Lower lobe of right lung (tissue), 2 donors: ENCODE measurements at places on chromosomes 12 and 14. TPM values are rescaled to one million over a fixed set of nuclear protein-coding genes. Genes with fewer than 3 reads are reported as not detected.

GRCh38 chr14:77681196-77682157 lies 26.3 kb downstream of the ALKBH1 start:
- peaks cover 7% of the 10 kb centered on the region for H3K4me1 ChIP-seq
- no peaks in the 10 kb centered on the region for H3K27me3 ChIP-seq
- peaks cover 56% of the 10 kb centered on the region for H3K36me3 ChIP-seq
- H3K4me3 ChIP-seq = no peak overlapping the region

DNA sequence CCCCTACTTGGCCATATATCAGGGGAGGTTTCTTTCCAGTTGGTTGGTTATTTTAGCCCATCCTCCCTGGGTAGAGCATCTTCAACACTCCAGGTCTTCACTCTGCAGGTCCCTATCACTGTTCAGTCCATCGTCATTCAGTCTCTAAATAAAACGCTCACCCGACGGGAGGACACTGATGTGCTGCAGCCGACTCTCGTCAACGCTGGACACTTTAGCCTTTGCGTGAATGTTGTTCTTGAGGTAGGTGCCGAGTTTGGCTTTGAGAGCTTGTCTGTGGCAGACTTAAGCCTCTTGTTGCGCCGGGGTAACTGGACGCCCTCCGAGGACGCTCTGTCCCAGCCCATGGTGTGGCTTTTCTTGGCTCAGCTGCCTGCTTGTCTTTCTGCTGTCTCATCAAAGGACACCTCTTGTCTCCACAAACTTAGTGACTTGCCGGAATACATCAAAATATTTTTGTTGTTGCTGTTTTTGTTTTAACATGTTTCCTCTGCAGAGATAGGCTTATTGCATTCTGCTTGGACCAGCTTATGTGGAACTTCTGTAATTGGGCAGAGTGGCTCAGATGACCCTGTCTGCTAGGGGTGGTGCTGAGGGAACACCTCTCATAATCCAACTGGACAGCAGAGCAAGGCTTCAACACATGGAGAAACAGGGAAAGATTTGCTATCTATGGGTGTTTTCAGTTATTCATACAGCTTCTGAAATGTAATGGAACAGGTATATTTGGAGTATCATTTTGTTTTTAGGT lies 26.5 kb downstream of the TCTN1 start:
- no peaks in the 10 kb centered on the region for H3K27me3 ChIP-seq
- no peaks in the 10 kb centered on the region for H3K4me1 ChIP-seq
- H3K27ac ChIP-seq = no peak overlapping the region

GRCh38 chr14:66507181-66507721 lies 696 bp upstream of the GPHN start:
- H3K4me1 ChIP-seq = peaks cover 24% of the 10 kb centered on the region
- H3K36me3 ChIP-seq = no peaks in the 10 kb centered on the region
- H3K4me3 ChIP-seq = peak overlapping the region; percentile 90

GRCh38 chr14:65038966-65039365 lies 52.3 kb downstream of the FNTB start:
- H3K36me3 ChIP-seq = peaks cover 14% of the 10 kb centered on the region
- no peaks in the 10 kb centered on the region for H3K27me3 ChIP-seq
- H3K27ac ChIP-seq = no peak overlapping the region
- H3K4me3 ChIP-seq = no peak overlapping the region
- no peak for DNase-seq

DNA sequence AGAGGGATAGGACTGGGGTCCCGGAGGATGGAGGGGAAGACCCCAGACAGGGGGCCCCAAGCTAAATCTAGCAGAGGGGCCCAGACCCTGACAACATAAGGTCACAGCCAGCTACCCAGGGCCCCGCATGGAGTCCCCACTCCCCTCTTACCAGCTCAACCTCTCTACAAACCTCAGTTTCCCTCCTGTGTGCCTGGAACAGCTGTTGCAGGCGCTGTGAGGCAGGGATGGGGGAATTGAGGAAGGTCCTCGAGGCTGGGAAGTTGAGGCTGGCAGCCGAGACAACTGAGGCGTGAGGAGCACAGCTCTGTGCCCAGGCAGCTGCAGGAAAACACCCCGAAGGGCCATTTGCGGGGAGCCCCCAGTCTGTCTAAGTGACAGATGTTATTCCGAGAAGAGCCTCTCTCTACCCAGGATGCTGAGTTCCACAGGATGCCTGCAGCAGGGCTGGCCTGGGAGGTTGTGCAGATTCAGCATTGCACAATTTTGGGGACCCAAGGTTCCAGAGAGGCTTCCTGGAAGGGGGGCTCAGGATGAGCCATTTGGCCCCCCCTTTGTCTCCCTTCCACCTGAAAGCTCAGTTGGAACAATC lies 42.7 kb upstream of the NCOR2 start:
- no peaks in the 10 kb centered on the region for H3K27me3 ChIP-seq
- H3K27ac ChIP-seq = peak overlapping the region; percentile 65
- H3K4me1 ChIP-seq = peaks cover 27% of the 10 kb centered on the region

The NPAS3 gene
- 0.95 TPM for total RNA-seq

The MYH7 gene
- 0.09 TPM for total RNA-seq

The AMN gene
- 13.7 TPM for total RNA-seq

DNA sequence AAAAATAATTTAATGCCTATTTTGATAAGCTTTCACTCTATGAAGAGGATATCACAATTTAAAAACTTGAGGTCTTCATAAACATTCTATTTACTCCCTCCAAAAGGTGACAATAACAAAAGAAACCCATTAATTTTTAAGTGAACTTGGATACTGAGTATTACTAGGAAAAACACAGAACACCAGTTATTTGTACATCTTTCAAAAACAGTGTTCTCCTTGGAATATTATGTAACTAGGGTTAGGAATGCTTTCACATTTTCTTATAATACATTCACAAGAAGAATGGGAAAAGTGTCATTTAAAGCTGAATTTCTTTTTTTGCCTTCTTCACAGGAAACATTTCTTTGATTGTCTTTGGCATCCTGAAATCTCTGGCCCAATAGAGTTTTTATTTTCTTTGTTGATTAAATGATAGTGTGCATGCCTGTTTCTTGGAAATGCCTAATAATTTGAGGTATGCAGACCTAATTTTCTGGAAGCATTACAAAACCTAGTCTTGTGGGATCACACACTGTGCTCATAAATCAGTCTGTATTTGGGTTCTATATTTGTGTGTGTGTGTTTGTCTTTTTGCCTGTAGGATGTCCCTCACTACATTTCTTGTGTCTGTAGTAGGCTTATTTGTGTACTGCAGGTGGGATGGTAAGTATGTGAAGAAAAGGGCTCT lies 76.5 kb downstream of the WNK1 start:
- no peaks in the 10 kb centered on the region for H3K27me3 ChIP-seq
- peaks cover 59% of the 10 kb centered on the region for H3K36me3 ChIP-seq
- H3K4me3 ChIP-seq = no peak overlapping the region

The ESRRB gene
- total RNA-seq = not detected

- no peak overlapping the region for H3K4me3 ChIP-seq
- no peaks in the 10 kb centered on the region for H3K36me3 ChIP-seq
- DNase-seq = no peak
These were observed 1.3 kb downstream of the MYL6B start for GRCh38 chr12:56153678-56154065.

DNA sequence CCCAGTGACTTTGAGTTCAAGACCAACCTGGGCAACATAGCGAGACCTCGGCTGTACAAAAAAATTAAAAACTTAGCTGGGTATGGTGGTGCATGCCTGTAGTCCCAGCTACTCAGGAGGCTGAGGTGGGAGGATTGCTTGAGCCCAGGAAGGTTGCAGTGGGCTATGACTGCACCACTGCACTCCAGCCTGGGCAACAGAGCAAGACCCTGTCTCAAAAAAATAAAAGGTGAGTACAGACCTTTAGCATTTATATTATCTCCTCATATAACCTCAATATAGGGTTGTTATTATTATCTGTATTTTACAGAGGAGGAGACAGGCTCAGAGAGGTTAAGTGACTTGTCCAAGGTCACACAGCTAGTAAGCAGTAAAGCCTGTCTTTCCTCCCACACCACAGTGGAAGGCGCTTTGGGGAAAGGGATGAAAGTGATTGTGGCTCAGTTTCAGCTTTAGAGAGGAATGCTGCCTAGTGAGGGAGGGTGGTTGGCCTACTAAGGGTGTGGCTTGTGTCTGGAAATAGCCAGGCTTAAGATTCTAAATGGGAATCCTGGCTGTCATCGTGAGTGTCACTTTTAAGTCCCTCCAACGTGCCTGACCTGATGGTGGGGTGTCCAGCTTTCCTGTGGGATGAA lies 7.2 kb downstream of the TPCN1 start:
- H3K27ac ChIP-seq = peak overlapping the region; percentile 31
- peaks cover 67% of the 10 kb centered on the region for H3K36me3 ChIP-seq
- DNase-seq = no peak
- H3K4me1 ChIP-seq = peaks cover 74% of the 10 kb centered on the region

The USP44 gene
- total RNA-seq = 17.8 TPM

DNA sequence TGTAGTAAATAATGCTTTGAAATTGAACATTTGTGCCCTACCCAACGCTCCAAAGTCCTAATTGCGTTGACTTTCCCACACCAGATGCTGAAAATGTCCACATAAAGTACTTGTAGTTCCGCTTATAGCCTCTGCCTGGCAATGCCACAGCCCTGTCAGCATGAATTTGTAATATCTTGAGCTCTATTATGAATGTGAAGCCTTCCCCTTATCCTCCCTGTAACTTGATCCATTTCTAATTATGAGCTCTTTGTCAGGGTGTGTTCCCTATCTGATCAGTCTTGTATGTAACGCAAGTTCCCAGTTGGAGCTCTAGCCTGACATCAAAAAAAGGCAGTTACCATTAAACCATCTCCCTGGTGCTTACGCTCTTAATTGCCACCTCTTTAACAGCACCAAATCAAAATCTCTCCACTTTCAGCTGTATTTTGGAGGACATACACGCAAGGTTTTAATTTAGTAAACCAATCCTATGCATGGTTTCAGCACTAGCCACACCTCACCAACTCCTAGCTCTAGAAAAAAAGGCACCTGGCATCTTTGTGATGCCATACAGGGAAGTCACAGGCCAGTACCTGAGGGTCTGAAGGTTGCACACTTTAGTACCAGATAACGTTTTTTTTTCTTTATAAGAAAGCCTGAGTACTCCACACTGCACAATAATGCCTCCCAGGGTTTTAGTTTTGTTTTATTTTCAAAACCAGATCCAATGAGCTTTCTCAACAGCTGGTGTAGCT lies 69.3 kb downstream of the EEA1 start:
- H3K36me3 ChIP-seq = peaks cover 31% of the 10 kb centered on the region
- H3K4me3 ChIP-seq = no peak overlapping the region
- H3K27ac ChIP-seq = no peak overlapping the region
- no peak for DNase-seq
- no peaks in the 10 kb centered on the region for H3K27me3 ChIP-seq
- no peaks in the 10 kb centered on the region for H3K4me1 ChIP-seq

DNA sequence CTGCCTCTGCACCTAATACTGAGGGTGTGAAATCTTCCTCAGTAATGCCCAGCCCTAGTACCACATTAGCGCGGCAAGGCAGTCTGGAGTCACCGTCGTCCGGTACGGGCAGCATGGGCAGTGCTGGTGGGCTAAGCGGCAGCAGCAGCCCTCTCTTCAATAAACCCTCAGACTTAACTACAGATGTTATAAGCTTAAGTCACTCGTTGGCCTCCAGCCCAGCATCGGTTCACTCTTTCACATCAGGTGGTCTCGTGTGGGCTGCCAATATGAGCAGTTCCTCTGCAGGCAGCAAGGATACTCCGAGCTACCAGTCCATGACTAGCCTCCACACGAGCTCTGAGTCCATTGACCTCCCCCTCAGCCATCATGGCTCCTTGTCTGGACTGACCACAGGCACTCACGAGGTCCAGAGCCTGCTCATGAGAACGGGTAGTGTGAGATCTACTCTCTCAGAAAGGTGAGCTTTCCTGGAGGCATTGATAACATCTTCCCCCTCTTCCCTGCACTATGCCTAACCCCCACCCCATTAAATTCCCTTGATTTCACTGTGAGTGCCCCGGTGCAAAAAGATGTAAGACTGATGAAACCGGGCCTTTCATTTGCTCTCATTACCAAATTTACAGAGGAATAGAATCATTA lies 291.4 kb downstream of the NAV3 start:
- H3K27me3 ChIP-seq = no peaks in the 10 kb centered on the region
- no peaks in the 10 kb centered on the region for H3K36me3 ChIP-seq
- H3K4me3 ChIP-seq = no peak overlapping the region
- H3K4me1 ChIP-seq = no peaks in the 10 kb centered on the region
- no peak overlapping the region for H3K27ac ChIP-seq

DNA sequence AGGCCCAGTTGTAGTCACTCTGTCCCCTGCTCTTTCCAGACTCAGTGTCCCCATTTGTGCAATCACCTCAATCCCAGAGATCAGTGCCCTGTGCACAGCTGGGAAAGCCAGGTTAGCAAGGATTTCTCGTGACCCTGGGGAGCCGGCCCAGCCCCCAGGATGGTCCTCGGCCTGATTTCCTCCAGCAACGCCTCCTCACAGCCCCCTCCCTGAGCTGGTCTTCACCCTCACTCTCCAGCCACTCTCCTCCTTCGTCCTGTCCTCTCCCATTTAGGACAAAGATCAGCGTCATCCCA lies 194.8 kb upstream of the C14orf180 start:
- H3K36me3 ChIP-seq = no peaks in the 10 kb centered on the region
- H3K4me1 ChIP-seq = no peaks in the 10 kb centered on the region
- H3K27ac ChIP-seq = no peak overlapping the region
- no peak for DNase-seq
- H3K27me3 ChIP-seq = peaks cover 15% of the 10 kb centered on the region
